NCI-H2081 treated with DMSO at 0.1 percent for 48 hours (cell line): ENCODE measurements at places on chromosomes 2 and 18.

GRCh38 chr2:150485871-150486538, 1.5 kb downstream of the RND3 start:
- DNase-seq = peak; percentile 36

GRCh38 chr18:12990123-12990475, 1.1 kb upstream of the CEP192 start:
- no peak for DNase-seq

DNA sequence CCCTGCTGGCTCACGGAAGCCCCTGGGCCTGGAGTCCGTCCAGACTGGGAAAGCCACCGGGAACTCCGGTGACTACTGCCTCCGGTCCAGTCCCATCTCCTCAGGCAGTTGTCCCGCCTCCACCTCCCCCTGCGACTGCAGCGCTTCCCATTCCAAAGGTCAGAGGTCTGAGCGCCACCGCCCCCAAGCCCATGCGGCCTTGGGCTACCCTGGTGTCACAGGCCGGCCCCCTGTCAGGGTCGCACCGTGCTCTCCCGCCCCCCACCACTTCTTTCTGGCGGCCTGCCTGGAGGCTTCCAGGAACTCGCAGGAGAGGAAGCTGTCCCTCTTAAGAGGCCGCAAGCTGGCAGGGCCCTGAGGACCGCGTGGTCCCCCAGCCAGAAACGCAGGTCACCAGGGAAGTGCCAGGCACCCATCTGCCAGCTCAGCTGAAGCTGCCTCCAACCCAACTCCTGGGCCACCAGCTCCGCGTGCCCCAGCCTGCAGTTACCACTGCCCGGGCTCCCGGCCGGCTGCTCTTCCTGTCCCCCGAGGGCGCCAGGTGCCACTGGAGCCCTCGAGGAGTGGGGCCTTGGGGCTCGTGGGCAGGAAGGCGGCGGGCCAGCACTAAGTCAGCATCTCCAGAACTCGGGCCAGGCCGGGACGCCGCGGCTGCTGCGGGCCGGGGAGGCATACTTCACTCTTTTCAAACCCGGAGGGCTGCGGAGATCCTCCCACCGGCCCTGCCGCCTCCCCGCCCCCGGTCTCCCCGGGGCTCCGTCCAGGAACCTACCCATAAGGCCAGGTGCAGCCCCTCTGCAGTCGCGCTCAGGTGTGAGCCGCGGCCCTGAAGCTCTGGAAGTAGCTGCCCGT, 83.3 kb upstream of the POMC start:
- DNase-seq = no peak

- DNase-seq = no peak
These were observed 110.6 kb downstream of the ZNF532 start for GRCh38 chr18:58975296-58975695.

DNA sequence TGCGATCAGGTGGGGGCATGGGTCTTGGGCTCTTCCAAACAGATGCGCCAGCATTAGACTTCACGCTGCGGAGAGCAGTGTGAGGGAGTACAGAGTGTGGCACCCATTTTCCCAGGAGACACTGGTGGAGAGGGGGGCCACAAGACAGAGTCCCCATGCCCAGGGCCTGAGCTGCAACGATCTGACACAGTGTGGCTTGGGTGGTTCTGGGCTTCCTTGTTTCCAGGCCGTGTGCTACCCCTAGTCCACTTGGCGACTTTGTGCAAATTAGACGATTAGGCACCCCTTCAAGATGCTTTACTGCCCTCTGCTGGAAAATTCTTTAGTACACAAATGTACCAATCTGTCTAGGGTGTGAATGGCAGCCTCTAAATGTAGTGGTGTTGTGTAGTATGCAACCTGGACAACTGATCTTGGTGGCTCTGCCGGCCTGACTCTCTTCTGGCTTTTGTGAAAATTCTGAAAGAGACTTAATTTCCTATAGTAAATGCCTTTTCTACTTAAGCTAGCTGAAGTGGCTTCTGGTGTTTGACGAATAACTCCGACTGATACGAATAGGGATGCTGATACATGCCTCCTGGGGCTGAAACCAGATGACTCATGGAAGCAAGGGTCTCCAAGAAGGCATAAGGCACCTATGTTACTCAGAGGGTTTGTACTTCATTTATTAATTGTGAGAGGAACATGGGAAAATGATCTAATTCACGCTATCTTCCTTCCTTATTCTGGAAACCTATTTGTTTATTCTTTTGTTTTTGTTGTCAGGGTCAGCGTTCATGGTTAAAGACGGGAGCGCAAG, 92.3 kb upstream of the SMAD2 start:
- no peak for DNase-seq

- DNase-seq = no peak
These were observed 64.1 kb downstream of the TRAPPC12 start for GRCh38 chr2:3443506-3444084.
